ENCODE measurements at places on chromosomes 6 and 20.

DNA sequence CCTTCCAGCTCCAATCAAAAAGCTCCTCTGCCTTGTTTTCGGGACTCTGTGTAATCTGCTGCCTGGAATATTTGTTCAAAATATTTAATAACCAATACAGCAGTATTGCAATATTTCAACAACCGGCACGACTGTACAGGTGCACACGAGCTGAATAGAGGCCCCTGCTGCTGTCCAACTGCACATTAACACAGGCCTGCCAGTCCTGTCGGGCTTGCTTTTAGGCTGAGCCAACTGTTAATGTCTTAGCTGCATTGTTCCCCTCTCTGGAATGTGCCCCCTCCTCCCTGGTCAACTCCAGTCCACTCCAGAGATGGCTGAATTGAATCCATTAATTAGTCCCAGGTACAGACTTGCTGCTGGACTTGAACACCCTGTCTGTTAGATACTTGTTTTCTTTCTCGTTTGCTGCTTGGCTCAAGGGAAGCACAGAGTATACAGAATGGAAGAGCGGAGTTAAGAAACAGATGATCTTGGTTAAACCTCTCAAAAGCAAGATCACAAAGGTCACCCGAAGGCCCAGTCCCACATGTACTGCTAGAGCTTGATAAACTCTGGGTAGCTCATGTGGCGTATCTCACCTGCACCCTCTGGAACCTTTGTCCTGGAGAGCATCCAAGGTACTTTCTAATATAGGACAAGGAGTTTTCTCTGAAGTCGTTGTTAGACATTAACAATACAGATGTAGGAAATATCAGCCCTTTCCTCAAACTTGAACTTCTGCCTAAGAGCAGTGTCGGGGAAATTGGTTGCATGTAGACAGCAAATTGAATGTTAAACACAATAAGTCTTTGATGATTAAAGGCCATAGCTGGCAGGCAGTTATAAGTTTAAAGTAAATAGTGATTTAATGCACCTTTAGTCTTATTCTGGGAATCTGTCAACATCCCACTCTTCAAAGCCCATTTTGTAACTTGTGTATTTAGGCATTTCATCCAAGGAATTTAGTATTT is 31.9 kb downstream of the SHLD1 start:
- no peak for DNase-seq

- no peak for DNase-seq
Observed at GRCh38 chr6:169695131-169695530, 6.7 kb downstream of the WDR27 start.

DNA sequence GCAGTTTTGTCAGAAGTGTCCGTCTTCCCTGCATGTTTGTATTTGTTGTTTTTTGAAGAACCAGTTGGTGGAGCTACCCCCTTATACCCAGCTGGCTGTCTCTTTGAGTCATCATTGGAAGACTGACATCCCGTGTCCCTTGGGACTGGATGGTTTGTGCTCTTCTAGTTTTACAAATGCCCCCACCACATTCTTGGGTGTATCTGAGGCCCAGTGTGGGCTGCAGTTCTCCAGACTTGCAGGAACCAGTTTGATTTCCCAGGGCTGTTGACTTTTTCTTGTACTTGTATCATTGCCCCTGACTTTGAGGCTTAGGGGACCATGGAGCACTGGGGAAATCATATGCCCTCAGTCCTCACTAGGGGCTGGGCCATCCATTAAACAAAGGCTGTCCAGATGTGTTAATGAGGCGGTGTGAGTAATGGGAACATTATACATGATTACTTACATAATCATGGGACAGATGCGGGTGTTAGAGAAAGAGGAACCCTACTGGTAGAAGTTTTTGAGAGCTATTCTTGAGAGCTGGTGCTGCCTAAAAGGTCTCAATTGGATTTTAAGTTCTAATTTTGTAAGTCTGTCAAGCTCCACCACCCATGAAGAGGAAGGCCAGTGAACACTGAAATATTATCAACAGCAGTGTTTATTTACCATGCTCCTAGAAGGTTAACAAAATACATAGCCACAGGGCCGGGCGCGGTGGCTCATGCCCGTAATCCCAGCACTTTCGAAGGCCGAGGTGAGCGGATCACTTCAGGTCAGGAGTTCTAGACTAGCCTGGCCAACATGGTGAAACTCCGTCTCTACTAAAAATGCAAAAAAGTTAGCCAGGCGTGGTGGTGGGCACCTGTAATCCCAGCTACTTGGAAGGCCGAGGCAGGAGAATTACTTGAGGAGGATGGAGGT is 8.5 kb downstream of the JARID2 start:
- no peak for DNase-seq

DNA sequence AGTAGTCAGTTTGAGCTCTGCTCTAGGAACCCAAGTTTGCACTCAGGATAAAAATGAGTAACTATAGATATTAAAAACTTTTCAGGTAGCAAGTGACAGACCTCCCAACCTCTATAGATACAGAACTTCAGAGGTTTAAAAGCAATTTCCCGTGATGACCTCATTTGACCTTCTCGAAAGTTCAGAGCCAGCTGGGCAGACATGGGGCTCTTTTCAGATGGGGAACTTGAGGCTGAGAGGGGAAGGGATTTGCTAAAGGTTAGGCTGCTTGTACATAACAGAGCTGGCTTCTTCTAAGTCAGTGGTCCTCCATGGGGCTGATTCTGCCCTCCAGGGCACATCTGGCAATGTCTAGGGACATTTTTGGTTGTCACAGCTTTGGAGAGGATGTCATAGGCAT is 58.8 kb upstream of the ZNF831 start:
- no peak for DNase-seq

DNA sequence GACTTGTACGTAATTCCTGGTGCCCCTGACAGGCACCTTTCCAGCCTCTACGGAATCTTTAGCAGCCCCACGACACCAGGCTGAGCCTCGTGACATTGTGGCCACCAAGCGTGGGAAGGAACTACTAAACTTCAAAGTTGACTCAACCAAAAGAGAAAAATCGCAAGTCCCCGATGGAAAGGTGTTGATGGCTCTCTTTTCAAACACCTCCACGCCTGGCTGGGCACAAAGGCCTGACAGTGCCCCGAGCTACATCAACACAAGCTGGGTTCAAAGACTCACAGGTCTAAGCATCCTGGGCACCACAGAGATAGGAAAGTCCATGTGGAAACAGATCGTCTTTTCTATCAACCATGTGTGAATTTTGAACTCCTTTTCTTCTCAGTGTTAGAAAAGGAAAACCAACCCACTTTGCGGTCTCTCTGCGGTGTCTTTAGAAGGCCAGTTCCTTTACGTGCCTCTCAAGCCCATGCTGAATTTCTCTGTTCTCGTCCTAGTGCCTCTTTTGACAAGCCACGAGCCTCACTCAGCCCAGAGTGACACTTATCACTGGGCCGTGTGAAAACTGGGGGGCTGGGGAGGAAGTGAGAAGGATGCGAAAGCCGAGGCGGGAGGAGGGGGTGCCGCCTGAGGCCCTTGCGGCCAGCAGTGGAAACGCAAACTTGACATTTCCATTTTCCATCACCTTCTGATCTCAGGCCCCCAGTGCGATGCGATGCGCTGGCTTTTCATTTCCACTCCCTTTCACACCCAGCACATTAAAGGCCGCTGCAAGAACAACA is 59.4 kb downstream of the GFOD1 start:
- no peak for DNase-seq

Measured in DMS153 (cell line).